H54 (cell line): ENCODE measurements at places on chromosomes 3 and 15.

- no peak for DNase-seq
These were observed 89.4 kb downstream of the CD47 start for GRCh38 chr3:108001457-108001856.

- DNase-seq = no peak
These were observed 83.8 kb downstream of the MYLK start for GRCh38 chr3:123800362-123800682.

- no peak for DNase-seq
These were observed 773.5 kb downstream of the SQOR start for GRCh38 chr15:46408312-46408711.

DNA sequence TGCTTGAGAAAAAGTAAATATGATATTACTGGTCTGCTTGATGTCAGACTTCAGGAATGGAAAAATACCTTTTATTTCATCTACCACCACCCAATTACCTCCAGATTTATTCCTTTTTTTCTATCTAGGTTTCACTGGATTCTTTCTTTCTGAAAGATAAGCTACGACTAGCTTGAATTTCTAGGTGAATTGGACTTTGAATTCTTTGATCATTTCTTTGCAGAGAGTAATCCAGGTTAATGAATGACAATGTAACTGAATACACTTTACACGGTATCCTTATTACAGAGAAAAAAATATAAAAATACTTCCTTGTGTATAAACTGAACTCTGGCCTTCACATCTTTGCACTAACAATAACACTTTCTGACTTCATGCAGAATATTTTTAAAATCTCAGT lies 59.5 kb upstream of the TRPC1 start:
- DNase-seq = no peak

GRCh38 chr3:185847506-185847905 lies 22.7 kb upstream of the IGF2BP2 start:
- DNase-seq = no peak

GRCh38 chr3:23877329-23877980 lies 39.3 kb downstream of the NKIRAS1 start:
- DNase-seq = peak; percentile 25

GRCh38 chr3:37595784-37596180 lies 265.9 kb upstream of the CTDSPL start:
- no peak for DNase-seq

DNA sequence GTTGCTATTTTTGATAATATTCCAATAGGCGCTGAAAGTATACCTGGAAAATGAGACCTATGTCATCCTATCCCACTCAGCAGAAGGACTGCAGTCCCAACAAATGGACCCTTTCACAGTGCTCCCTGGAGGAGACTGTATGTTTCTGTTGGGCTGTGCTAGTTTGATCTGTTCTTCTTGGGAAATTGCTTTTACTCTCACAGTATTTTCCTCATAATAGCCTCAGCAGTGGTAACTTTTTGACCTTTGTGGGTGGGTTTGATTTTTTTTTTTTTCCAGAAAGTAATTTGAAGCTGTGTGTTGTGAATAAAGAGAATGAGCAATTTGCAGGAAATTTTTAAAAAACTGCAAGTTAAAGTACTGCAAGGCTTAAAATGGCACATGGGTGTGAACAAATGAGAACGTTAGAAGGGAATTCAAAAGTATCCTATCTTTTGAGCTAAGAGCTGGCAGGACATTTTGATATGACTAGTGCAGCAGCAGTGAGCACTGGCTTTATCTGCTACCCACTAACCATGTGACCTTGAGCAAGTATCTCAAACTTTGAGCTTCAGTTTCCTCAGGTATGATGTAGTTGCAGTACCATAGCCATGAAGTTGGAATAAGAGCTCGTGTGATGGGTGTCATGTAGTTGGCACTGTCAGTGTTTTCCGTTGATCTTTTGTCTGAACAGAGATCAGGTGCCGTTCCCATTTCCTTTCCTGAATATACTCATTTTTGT lies 118.4 kb downstream of the ATG7 start:
- DNase-seq = no peak

GRCh38 chr3:188309437-188310269 lies 155.7 kb downstream of the LPP start:
- DNase-seq = no peak

DNA sequence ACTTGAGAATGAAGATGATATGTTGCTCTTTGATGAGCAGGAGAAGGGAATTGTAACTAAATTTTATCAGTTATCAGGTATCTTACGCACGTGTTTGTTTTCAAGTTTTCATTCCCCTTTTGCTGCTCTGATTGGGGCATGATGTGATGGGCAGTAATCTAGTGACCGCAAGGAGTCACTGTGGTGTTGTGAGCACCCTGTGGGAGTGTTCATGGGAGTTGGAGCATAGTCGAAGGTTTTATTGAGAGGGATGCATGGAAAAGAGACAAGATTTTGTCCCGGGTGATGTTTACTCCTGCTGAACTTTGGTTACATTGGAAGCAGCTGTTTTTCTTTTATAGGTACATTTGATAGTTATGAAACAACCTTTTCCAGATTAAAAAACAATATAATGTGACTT lies 2.1 kb downstream of the FAN1 start:
- no peak for DNase-seq

- no peak for DNase-seq
These were observed 221.6 kb downstream of the TBC1D2B start for GRCh38 chr15:77855871-77856270.

DNA sequence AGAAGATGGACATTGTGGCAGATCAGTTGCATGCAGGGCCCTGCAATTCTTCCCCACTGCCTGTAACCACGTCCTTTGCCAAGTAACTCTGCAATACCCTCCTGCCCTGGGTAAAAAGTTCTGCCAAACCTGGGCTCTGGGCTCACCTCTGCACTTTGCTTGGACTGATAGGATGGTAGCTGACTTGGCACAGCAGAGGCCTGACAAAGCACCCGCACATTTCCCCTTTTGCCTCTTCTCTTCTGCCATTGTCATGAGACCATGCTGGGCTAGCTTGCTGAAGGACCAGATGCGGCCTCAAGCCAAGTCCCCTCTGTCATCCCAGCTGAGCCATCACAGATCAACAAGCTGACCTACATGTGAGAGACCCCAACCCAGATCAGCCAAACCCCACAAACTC lies 122.4 kb downstream of the SMAD6 start:
- no peak for DNase-seq

GRCh38 chr15:44710236-44711095 lies 657 bp downstream of the PATL2 start:
- DNase-seq = no peak

GRCh38 chr15:38028869-38029268 lies 94.4 kb downstream of the TMCO5A start:
- no peak for DNase-seq

DNA sequence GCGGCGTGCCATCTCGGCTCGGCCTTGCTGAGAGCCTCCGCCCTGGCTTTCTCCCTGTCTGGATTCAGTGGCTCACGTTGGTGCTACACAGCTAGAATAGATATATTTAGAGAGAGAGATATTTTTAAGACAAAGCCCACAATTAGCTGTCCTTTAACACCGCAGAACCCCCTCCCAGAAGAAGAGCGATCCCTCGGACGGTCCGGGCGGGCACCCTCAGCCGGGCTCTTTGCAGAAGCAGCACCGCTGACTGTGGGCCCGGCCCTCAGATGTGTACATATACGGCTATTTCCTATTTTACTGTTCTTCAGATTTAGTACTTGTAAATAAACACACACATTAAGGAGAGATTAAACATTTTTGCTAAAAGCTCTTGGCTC lies 54.1 kb downstream of the PLXNA1 start:
- no peak for DNase-seq

DNA sequence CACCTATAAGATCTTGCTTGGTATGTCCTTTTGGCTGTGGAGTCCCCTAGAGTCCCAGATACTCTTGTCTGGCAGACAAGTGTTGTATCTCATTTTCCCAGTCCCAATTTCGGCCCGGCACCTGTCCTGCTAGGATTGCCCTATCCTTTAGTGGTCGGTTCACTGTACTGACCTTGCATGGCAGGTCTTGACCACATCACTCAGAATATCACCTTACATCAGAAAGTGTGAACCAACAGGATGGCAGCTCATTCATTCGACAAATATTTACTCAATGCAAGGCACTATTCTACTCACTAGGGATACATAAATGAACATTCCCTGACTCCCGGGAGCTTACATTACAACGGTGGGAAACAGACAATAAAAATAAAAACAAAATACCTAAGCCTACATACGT lies 5.7 kb upstream of the CCDC80 start:
- no peak for DNase-seq

DNA sequence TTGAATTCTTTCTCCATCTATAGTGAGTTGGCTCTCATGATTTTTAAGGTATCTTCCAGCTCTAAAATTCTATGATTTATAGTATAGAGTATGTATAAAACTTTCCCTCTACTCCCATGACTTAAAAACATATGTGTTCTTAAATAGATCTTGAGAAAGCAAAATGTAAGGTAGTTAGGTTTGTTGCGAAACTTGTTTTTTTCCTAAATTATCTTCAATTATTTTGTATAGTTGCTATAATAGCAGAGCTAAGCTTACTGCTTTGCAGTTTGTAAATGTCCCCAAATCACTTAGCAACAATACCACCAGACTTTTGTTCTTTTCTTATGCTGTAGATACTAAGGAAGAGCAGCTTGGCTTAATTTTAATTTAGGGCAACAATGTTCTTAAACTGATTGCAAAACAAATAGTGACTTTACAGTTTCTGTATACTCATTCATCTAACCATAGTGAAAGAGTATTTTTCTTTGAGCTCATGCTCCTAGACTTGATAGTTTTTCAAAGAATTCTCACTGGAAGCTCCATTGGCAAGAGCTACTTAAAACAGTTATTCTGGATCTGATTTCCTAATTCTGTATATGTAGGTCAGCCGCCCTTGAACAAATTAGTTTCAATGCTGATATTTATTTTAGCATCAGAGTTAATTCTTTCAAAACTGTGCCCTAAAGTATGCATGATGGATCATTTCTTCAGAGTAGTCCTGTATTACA lies 61.2 kb downstream of the LYSMD4 start:
- no peak for DNase-seq

- DNase-seq = no peak
These were observed 57.6 kb downstream of the GAP43 start for GRCh38 chr3:115680803-115681345.

DNA sequence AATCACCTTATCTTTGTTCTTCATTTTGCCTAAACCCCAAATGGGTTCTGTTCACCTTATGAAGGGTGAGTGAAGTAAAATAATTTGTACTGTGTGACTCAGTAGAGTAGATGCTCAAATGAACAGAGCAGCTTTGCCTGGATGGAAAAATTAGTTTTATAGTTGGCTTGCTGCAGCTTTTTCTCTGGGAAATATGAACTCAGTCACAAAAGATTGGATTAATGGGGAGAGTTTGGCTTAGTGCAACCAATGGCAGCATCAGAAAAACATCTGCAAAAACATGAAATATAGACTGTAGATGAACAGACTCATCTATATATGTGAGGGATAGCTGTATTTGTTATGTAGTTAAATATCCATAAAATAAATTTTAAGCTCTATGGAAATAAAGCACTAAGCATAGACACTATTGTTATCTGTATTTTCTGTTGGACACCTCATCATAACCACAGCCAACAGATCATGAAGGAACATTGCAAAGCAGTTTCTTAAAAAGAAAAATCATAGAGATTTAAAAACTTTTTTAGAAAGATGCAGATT lies 181.3 kb downstream of the ECT2 start:
- DNase-seq = no peak

DNA sequence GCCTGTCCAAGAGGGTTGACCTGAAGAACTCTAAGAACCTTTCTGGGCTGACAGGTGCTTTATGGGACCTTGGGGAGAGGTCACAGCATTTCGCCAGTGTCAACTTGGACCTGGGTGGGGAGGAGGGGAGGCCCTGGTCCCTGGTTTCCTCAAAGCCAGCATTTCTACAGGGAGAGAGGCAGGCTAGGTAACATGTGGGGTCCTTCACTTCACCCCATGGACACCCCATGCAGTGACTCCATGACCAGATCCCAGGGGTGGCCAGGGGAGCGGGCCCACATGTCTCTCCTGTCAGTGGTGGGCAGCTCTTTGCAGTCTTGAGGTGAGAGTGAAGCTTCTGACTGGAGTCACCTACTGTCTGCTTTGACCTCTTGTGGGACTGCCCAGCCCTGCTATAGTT lies 35.8 kb downstream of the GOLGA6L10 start:
- no peak for DNase-seq

GRCh38 chr3:148948913-148949657 lies 42.3 kb upstream of the GYG1 start:
- DNase-seq = no peak

DNA sequence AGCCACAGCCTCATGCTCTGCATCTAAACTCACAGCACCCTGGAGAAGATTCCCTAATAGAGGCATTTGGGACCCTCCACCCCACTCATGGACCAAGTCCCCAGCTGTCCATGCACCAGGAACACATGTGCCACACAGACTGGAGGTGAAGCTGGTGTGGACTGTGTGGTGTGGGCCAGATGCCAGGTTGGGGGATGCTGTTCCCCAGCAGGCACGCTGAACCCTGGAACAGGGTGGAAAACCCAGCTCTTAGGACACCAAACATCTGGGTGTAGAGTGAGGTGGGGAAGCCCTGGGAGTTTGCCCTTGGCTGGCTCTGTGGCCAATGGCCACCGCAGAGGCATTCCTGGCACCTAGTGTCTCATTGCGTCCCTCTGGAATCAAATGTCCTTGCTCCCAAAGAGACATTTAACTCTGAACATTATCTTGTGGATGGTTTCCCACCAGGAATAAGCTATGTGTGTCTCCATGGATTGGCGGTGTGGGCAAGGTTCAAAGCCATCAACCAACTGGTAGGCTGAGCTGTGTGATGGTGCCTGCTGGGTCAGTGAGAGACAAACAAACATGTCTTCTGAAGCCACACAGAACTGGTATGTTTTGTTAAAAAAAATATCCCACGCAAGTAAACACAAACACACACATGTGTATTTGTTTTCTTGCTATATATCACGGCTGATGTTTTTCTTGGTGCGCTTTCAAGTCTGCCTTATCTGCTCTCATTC lies 65.0 kb downstream of the EXOG start:
- no peak for DNase-seq

DNA sequence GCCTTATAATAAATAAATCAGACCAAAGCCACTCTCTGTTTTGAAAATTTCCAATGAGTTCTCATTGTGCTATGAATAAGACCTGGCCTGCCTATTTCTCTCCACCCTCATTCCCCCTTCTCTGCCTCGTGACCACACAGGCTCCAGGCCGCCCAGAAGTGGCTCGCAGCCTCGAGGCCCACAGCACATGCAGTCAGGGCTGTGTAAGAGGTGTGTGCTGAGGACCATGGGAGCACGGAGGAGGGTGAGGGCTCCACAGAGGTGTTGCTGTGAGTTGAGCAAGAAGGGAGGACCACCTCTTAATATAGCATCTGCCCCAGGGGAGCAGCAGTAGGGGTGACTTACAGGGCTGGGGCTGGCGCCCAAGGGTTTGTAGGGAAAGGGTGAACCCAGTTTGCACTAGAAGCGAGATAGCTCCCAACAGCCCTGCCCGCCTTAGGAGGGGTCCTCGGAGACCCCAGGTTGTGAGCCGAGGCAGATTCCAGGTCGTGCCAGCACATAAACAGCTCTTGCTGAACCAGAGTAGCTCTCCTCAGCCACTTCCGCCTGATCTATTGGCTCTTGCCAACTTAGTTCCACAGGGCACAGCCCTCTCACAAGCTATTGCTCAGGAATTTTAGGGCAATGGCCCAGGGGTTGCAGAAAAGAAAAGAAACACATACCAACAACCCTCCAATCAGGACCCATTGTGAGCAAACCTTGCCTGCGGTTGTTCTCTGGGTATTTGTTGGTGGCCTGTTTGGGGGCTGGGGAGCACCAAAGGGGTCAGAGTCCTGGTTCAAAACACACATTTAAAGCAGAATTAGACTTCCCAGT lies 117.7 kb downstream of the MYLK start:
- DNase-seq = no peak

- no peak for DNase-seq
These were observed 34.7 kb downstream of the MOBP start for GRCh38 chr3:39501968-39502837.
